HL-60 (cell line): ENCODE measurements at places on chromosomes 6 and 20.

DNA sequence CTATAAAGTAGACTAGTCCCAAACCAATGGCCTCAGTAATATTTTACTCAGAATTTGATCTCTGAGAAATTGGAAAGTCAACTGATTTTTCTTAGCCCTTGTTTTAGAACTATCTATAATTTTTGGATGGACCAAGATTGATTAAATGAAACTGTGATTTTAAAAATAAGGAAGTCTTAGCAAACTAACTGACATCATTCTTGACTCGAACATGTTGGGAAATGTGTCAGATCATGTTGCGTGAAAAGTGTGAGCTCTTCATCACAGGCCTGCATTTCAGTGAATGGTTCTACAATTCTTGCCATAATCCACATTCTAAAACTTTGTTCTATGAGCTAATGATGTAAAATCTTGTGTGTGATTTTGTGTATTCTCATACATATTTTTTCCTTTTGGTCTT, 11.0 kb downstream of the TNFAIP3 start:
- peak; percentile 25 for DNase-seq

- no peak for DNase-seq
These were observed 66.8 kb upstream of the RSPO3 start for GRCh38 chr6:127051571-127052260.

- DNase-seq, result no peak
These were observed 25.2 kb downstream of the GPX6 start for GRCh38 chr6:28490205-28490890.

DNA sequence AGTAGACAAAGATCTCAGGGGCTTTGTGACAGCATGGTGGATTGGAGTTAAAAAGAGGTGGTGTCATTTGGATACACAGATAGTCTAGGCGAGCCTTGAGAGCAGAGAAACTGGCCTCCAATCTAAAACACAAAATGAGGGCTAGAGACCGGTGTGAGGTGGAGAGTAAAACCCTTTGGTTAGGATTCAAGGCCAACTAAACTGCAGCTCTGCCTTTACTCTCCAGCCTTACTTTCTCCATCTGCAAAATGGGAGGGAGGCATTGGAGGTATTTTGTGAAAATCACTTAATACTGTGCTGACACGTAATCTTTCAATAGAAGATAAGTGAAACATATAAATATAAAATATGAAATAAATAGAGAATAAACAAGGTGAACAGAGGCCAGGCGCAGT, 89.1 kb upstream of the QKI start:
- DNase-seq, result no peak

DNA sequence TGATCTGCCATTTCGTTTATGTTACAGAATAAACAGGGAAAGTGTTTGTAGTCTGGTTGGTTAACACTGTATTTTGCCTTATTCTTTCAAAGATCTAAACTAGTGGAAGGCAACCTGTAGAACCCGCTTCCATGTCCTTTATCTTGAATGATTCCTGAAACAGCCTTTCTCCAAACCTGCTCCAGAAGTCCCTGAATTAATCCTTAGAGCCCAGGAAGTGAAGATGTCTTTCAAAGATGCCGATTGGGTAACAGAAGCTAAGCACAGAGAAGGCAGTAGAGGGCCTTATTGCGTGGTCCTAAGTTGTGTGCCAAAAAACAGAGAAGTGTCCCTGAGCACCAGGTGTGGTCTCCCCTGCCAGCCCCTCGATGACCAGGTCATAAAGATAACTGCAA, 19.2 kb upstream of the ZSCAN16 start:
- peak; percentile 54 for DNase-seq
